ENCODE measurements at places on chromosomes 1 and 21.

GRCh38 chr21:42556476-42556875 is 42.8 kb downstream of the SLC37A1 start:
- DNase-seq: no peak

- DNase-seq: no peak
Measured at GRCh38 chr1:45501505-45501859, 1.4 kb downstream of the MMACHC start.

DNA sequence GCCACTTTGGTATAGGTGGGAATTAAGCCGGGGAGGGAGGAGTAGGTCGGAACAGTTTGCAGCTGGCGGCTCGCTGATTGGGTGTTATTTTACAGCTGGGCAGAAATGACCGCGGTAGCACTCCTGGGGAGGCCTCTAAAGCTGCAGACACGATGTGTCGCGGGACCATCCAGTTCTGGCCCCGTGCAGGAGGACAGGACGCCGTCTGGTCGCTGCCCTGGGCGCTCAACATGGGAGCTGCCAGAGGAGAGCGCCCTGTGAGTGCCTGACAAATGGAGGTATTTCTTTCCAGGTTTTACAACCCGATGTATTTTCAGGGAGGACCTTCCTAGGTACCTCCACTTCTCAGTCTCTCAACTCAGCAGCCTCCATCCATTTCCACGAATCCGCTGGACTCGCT is 46.2 kb downstream of the CDC7 start:
- DNase-seq: no peak

GRCh38 chr1:231407547-231408396 is 14.3 kb downstream of the EGLN1 start:
- no peak for DNase-seq

GRCh38 chr1:151867765-151868411 is 14.4 kb upstream of the THEM5 start:
- peak; percentile 40 for DNase-seq

GRCh38 chr1:115323366-115324004 is 14.6 kb downstream of the NGF start:
- no peak for DNase-seq

- DNase-seq: no peak
Measured at GRCh38 chr1:9787702-9788101, 36.1 kb downstream of the CLSTN1 start.

- DNase-seq: no peak
Measured at GRCh38 chr1:35223084-35223630, 30.2 kb upstream of the SFPQ start.

GRCh38 chr1:156923670-156924477 is 3.4 kb downstream of the LRRC71 start:
- no peak for DNase-seq

DNA sequence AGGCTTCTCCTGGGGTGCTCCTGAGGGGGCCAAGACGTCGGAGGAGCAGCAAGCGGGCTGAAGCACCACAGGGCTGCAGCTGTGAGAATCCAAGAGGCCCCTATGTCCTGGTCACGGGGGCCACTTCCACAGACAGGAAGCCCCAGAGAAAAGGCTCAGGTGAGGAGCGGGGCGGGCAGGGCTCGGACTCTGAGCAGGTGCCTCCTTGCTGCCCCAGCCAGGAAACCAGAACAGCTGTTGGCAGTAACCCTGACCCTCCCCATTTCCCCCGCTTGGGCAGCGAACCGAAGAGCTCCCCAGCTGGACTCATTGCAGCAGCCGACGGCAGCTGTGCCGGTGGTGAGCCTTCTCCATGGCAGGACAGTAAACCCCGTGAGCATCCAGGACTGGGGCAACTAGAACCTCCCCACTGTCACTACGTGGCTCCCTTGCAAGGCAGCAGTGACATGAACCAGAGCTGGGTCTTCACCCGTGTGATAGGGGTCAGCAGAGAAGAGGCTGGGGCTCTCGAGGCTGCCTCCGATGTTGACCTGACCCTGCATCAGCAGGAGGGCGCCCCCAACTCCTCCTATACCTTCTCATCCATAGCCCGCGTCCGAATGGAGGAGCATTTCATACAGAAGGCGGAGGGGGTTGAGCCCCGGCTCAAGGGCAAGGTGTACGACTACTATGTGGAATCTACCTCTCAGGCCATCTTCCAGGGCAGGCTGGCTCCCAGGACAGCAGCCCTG is 625 bp downstream of the KLHDC7A start:
- no peak for DNase-seq

GRCh38 chr1:161131523-161132409 is 701 bp downstream of the DEDD start:
- DNase-seq: no peak

- peak; percentile 52 for DNase-seq
Measured at GRCh38 chr21:46641656-46642055, 6.2 kb downstream of the PRMT2 start.

DNA sequence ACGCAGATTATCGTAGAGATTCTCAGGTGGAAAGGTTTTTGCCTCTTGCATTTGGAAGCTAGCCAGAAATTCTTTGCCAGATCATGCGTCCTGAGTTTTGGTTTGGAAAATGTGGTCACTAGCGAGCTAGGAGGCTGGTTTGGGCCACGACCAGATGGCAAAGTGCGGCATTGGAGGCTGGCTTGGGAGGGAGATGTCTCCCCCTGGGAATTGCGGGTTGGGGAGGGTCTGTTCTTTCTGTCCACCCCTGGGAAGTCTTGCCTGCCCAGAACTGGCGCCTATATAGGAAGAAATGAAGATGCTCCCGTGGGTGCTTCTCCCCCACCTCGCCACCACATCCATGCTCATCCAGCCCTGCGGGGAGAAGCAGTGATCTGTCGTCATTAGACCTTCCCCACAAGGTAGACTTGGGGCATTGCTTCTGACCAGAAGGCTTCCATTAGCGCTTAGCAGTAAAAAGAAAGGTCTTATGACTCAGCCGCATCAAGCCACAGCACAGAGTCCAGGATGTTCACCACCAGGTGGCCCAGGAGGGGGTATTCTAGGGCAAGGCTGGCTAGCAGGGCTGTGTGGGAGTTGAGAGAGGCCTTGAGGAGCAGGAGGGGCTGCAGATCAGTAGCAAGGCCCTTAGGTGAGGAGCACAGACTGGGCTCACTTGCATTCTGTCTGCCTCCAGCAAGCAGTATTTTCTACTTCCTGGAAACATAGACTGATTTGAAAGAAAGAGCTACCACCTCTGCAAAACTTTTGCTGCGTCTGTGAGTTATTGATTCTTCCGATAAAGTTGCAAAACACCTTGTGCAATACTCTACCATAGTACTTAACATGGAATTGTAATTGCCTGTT is 1.5 kb upstream of the PTP4A2 start:
- peak; percentile 84 for DNase-seq

- no peak for DNase-seq
Measured at GRCh38 chr1:224587051-224587450, 29.1 kb upstream of the CNIH3 start.

DNA sequence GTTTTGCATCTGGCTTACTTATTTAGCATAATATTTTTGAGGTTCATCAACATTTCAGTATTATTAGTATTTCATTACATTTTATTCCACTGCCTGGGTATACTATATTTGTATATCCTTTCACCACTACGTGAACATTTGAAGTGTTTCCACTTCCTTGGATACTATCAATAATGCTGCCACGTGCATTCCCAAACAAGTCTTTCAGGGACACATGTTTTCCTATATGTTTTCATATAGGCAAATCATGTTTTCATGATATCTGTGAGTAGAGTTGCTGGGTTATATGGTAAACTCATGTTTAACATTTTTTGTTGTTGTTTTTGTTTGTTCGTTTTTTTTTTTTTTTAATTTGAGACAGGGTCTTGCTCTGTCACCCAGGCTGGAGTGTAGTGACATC is 380.1 kb downstream of the OMA1 start:
- no peak for DNase-seq

DNA sequence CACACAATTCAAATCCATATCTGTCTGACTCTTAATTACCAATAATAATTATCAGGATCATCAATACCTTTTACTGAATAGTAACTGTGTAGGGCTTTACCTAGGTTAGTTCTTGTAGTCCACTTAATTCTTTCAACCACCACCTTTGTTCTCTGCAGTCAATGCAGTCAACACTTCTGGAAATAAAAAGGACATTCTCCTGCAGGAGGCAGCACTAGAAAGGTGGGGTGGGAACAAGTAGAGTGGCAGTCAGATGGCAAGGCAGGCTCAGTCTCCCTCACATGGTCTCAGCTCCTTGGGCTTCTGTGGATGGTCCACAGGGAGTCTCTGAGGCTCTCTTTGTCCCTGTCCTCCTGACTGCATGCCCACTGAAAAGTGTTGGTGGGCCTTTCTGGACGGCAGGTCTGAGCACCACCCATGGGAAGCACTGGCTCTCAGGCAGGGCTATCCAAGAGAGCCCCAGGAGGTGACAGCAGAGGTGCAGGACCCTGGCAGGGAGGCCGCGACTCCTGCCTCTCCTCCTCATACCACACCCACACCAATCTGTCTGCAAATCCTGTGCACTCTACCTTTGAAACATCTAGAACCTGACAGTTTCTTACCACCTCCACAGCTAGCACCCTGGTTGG is 237.3 kb downstream of the FOXD2 start:
- DNase-seq: no peak

- DNase-seq: no peak
Measured at GRCh38 chr21:40051801-40052200, 184.6 kb downstream of the PCP4 start.

DNA sequence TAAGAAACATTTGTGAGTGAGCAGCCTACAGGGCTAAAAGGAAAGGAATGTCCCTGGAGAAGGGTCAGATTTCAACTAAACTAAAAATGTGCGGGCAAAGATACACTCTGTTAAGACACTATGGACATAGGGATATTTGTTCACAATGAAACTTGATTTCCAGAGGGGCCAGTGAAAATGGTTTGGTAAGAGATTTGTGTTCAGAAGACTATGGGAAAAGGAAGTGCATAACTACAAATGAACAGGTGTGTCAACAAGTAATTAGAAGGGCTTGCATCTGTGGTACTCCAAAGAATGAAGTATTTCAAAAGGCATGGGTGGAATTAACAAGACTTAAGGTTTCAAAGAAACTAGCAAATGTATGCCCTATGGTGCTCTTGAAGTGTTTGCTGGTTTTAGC is 60.4 kb downstream of the NME7 start:
- no peak for DNase-seq

DNA sequence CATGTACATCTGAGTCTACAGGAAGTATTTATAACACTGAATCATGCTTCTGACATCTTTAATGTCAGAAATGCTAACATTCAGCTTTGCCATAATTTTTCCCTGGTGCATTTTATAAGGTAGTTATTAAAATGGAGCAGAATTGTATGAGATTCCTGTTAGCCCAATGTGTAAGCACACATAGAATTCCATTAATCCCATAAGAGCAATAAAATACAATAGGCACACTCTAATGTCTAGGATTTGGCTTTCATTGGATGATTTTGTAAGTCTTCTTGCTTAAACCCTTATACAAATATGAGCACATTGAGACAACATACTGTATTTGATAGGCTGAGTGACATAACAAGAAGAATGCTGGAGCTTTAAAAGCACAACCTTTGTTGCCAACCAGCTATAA is 256.4 kb downstream of the HMCN1 start:
- no peak for DNase-seq

- DNase-seq: no peak
Measured at GRCh38 chr1:230303069-230303468, 123.1 kb downstream of the PGBD5 start.

- DNase-seq: no peak
Measured at GRCh38 chr1:212946872-212947271, 3.5 kb upstream of the VASH2 start.

DNA sequence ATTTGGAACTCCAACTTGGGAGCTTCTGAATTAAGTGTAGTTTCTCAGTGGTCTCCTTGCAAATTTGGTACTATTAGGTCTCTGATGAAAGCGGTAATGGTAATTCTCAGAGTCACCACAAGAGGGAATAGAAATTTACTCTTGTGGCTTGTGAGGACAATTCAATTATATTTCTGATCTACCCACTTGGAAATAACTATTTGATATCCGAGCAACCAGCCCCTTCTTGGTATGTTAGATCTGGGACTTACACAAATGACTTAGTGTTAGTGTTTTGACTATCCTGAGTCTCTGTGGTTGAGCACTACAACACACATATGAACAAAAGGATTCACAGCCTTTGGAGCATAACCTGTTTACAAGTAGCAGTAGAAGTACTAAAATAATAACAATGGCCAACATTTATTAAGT is 68.1 kb downstream of the RPS6KA1 start:
- DNase-seq: no peak

- no peak for DNase-seq
Measured at GRCh38 chr1:227261501-227261900, 56.8 kb downstream of the CDC42BPA start.

DNA sequence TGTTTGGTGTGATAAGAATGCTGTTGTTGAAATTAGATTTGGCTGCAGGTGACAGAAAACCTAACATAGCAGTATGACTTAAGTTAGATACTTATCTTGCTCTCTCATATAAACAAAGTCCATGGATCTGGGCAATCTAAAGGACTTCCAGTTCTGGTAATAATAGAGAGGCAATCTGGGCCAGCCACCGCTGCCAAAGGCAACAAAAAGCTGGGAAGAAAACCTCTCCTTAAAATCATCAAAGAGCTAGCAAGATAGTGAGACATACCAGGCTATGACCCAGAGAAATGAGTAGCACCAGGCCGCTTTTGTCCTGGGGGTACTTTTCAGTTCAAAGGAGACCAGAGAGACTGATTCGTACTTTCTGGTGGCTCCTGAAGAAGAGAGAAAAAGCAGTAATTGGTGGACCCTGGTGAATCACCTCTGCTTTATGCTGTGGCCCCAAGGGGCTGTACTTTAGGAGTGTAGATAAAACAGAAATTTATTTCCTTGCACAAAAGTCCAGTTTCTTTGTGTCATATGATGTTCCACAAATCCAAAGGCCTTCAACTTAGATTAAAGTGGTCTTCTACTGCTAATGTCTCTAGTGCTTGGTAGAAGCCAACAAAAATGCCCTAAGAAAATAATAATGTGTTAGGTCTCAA is 125.4 kb downstream of the TBX19 start:
- DNase-seq: peak; percentile 49

- no peak for DNase-seq
Measured at GRCh38 chr1:172340520-172340919, 80.0 kb upstream of the C1orf105 start.

- no peak for DNase-seq
Measured at GRCh38 chr1:119007339-119007669, 19.2 kb upstream of the TBX15 start.

GRCh38 chr1:109425391-109426280 is 612 bp downstream of the PSMA5 start:
- peak; percentile 84 for DNase-seq

DNA sequence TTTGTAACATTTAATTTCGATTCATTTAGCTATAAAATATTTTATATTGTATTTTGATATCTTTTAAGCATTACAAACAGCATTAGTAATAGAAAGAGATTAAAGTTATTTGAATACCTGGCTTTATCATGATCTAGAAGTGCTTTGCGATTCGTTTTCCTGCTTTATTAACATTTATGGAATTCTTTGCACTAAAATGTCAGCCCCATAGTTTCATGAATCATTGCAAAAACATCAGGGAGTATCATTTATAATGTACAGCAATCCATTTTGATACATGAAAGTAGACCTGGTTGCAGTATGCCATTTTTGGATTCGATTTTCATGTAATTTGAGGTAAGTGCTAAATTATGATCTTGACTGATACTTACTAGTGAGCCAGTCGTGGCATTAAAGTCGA is 108.0 kb upstream of the DPYD start:
- no peak for DNase-seq

Measured in MG63 (cell line).